ENCODE measurements at places on chromosomes 11 and 22.

DNA sequence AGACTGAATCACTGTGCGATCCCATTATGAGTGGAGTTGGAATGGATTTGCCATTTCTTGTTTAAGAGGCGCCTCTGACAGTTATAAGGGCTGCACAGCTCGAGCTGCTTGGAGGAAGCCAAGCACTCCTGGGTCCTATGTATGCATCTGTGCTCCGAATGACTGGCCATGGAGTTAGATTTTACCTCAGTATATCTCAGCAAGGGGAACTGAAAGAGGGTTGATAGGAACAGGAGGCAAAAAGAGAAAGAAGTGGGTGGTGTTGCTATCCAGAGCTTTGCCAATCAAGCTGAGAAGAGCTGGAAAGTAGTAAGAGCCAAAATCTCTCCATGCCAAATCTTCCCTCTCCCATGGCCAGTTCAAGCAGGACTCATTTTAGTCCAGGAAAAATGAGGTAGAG, 632.0 kb upstream of the KIRREL3 start:
- DNase-seq = no peak

- no peak for DNase-seq
Observed at GRCh38 chr11:75777461-75778110, 9.0 kb downstream of the DGAT2 start.

DNA sequence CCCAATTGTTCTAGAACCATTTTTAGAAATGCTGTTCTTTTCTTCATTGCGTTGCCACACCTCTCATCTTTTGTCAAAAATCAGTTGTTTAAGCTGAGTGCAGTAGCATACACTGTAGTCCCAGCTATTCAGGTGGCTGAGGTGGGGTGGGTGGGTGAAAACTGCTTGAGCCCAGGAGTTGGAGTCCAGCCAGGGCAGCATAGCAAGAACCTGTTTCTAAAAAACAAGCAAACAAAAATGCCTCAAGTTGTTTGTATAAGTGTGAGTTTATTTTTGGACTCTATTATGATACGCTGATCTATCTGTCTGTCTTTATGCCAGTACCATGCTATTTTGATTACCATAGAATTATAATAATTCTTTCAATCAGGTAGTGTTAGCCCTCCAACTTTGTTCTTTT, 62.5 kb upstream of the RRM1 start:
- peak; percentile 14 for DNase-seq

GRCh38 chr22:36258701-36259614, 6.0 kb downstream of the APOL1 start:
- DNase-seq = no peak

- DNase-seq = no peak
Observed at GRCh38 chr11:129248618-129249017, 56.5 kb upstream of the ARHGAP32 start.

GRCh38 chr11:3632070-3632660, 9.6 kb downstream of the ART5 start:
- no peak for DNase-seq

DNA sequence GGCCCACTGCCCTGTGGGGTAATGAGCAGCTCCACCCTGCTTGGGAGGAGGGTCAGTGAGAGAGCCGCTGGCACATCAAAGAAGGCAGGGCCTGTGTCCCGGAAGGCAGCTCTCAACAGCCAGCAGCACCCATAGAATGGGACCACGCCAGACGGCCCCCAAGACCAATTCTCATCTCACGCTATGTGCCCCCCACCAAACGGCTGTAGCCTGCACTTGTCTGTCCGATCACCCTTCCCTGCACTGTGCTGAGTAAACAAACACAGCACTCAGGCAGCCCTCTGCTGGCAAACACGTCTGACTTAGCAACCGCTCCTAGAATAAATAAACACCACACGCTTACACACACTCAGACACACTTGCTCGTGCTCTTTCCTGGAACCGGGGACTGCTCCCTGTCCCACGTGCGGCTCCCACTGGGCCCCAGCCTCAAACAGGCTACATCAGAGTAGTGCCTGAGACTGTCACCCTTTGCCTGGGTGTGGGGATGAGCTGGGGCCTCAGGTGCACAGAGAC, 53.2 kb upstream of the CDON start:
- DNase-seq = peak; percentile 83

DNA sequence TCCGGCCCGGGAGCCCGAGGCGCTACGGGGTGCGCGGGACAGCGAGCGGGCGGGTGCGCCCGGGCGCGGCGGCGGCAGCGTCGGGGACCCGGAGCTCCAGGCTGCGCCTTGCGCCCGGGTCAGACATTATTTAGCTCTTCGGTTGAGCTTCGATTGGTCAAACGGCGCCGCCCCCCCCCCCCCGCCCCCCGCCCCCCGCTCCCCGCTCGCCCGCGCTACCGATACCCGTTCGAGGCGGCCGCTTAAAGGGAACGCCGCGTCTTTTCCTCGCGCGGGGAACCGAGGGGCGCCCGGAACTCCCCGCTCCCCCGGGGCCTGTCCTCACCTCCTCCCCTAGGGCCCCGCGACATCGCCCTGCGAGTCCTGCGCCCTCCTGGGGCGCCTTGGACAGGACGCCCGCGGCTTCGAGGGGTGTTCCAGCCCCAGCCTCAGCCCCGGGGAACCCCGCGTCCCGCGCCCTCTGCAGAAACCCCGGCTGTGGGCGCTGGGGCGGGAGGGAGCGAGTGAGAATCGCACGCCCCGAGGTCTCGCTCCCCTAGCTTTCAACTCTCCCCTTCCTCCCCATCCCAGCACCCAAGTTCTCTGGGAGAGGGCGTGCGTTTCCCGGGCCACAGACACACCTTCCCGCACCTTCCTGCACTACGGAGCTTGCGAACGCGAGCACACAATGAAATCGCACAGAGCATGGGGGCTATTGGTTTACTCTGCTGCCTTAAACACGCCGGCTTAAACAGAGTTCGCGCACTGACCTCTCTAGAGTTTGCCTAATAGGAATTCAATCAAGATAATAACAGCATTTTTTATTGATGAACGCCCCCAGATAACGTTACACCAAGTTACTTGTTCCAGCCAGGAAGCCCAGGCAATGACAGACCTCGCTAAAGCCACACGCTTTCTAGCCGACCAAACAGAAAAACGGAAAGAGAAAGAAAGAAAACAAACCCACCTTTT, at the start of gene BDNF:
Gene BDNF (minus strand): TSS at position 105 of the 951 bp plus-strand sequence. CDS start 41,891 bp downstream, outside the sequence.
- peak; percentile 56 for DNase-seq

GRCh38 chr11:67022961-67023956, at the start of gene SYT12:
Gene SYT12, plus strand, starts transcription at chr11:67023134. Its CDS starts 7,011 bp downstream, at chr11:67030145.
- DNase-seq = peak; percentile 22
